Sigmoid colon (tissue), 7 donors: ENCODE measurements at places on chromosomes 1 and 21.

DNA sequence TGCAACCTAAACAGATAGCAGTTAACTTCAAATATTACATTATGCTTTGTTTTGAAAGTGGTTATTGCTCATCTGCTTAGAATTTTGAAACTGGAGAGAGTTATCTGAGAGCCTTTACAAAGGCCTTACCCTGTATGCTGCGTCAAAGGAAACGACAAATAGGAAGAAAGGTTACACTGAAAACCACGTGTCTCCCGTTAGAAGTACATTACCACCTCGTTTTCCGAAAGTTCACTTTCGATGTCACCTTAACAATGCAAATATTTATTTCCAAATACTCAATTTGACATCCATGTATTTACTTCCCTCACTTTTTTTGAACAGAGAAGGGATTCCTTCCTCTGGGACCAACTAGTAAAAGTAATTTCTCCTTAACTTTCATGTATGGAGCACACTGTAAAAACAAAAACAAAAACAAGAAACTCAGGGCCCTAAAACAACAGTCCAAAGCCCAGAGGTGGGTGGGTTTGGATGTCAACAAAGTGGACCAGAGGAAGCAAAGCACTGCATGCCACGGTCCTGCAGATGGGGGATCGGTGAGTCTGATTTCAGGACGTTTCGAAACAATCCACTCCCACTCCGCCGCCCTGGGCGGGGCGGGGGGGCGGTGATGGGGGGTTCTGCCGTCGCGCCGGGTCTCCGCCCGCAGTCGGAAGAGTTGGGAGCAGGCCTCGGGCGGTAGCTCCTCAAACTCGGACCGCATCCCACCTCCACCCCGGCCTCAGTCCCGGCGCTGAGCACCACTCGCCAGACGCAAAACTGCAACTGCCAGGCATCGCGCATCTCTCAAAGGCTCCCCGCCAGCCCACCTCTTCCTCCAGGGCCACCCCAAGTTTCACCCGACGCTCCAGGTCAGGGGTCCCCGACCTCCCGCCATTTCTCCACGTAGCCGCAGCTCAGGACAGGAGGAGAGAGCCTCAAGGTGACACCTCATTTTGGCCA is 841 bp downstream of the ADSS2 start:
- DNase-seq, result peak; percentile 77

GRCh38 chr21:43609501-43610340 is 49.6 kb downstream of the HSF2BP start:
- peak; percentile 73 for DNase-seq

GRCh38 chr21:36454093-36454531 is 25.8 kb downstream of the CLDN14 start:
- no peak for DNase-seq

- no peak for DNase-seq
Measured at GRCh38 chr1:162388615-162389014, 7.1 kb downstream of the C1orf226 start.

DNA sequence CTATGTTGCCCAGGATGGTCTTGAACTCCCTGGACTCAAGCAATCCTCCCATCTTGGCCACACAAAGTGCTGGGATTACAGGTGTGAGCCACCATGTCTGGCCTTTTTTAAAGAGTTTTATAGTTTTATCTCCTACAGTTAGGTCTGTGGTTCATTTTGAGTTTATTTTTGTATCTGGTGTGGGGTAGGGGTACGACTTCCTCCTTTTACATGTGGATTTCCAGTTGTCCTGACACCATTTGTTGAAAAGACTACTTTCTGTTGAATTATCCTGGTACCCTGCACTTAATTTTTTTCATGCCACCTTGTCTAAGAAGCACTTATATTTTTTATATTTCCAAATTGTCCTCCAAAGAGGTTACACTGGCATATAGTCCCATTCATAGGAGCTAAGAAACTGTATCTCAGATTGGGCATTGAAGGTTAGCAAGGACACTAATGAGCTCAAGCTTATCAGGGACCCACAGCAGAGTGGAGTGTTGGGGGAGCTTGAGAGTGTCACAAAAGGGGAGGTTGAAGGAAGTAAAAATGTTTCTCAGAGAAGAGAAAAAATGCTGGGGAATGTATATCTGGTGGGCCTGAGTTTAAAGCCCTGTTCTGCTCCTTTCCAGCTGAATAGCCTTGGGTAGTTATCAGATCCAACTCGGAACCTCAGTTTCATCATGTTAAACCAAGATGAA is 23.4 kb upstream of the MEF2D start:
- DNase-seq, result no peak

DNA sequence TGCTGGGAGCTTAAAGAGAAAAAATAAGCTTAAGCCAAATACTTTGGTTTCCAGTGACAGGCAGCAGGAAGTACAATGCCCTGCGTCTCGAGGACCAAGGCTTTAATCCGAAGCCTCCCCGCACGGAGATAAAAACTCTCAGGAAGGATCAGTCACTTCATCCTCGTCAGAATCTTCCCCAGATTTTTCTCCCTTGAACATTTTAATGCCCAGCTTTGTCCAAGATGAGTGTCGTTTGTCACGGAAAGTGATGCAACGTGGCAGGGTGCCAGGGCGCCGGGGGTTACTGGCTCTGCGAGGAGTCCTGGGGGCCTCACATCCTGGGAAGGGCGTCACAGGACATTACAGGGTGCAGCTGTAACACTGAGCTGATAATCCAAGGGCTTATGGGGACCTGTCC is 25.2 kb upstream of the PCBP3 start:
- DNase-seq, result peak; percentile 54

DNA sequence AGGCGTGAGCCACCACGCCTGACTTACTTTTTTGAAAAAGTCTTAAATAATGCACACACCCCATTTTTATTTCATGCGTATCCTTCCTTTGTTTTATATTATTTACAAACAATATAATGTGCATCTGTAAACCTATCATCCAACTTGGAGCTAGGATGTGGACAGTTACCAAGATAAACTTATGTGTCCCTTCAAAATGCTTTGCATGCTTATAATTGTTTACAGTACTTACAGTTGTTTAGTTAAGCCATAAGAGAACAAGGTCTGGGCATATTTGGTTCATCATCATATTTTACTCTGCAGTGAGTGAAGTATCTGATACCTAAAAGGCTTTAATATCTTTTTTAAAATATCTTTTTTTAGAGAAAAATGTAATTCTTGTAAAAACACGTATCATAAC is 16.1 kb upstream of the HMGN1 start:
- no peak for DNase-seq

DNA sequence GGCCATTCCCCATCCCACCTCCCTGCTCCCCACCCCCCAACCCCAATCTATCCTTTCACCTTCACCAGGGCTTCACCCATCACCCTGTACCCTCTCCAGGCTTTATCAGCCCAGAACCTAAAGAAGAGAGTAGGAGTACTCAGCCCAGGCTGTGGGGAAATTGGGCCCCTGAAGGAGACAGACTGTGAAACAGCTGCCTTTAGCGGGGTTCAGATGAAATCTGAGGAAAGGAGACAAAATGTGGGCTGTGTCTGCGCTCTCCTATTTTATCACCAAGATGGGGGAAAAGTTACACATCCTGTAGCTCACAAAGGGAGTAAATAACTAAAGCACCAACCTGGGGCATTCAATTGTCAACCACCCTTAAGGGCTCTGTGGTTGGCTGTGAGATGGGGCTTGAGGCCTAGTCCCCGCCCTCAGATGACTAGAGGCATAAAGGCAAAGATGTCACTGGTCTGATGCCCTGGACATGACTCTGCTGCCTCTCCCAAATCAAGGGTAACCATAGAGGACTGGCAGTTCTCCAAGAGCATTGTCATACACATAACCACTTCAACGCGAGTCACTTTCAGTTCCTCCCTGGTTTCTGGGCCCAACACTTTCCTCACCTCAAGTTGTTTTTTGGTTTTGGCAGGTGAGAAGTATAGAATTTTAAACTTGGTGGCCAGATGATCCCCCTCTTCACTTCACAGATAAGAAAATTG is 30.0 kb downstream of the SLC27A3 start:
- no peak for DNase-seq

GRCh38 chr1:18565321-18565720 is 65.3 kb upstream of the PAX7 start:
- DNase-seq, result no peak

- DNase-seq, result no peak
Measured at GRCh38 chr1:34822202-34822601, 29.4 kb downstream of the GJA4 start.

GRCh38 chr1:228060458-228061190 is 21.9 kb upstream of the ARF1 start:
- DNase-seq, result peak; percentile 49

DNA sequence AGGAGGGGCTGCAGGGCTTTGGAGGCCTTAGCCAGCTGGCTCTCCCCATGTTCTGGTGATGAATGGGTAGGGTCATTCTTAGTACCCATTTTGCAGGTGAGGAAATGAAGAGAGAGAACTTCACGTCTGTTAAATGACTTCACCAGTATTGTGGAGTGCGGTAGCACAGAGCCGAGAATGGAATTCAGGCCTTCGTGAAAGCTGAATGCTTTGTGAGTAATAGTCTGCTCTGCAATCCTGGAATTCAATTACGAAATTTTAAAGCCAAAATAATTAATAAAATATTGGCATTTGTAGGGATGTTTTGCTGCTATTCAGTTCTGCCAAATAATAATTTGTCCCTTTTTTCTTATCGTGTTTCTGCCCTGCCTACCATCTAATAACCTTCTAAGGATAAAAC is 197.7 kb downstream of the GREM2 start:
- DNase-seq, result no peak

DNA sequence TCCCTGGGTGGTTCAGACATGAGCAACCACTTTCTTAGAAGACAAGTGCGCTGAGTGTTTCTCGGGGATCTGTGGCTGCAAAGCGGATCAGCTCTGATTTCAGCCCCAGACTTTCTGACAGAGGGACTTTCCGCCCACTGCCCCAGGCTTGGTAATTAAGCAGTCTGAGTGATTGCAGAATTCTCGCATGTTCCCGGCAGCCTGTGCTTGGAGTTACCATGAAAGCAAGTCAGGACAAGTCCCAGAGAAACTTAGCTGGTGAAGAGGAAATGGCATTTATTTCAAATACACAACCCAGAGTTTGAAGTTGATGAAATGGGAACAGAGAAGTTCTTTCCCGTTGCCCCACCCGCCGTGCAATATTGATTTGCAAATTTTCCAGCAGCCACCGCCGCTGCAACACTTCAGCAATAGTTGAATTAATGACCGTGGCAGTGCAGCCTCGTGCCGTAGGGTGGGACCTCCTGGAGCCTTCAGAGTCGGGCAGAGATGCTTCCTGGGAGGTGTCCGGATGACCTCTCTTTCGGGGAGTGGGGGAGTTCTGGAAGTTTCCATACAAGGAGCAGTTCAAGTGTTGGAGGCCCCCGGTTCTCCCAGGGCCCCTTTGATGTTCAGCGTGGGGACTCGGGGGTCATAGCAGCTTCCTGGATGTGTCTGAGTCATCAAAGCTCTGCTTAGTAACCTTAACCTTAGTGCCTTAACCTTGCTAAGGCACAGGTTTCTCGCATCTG is 134.7 kb downstream of the KAZN start:
- no peak for DNase-seq
